ENCODE measurements at places on chromosomes 11 and 22.

DNA sequence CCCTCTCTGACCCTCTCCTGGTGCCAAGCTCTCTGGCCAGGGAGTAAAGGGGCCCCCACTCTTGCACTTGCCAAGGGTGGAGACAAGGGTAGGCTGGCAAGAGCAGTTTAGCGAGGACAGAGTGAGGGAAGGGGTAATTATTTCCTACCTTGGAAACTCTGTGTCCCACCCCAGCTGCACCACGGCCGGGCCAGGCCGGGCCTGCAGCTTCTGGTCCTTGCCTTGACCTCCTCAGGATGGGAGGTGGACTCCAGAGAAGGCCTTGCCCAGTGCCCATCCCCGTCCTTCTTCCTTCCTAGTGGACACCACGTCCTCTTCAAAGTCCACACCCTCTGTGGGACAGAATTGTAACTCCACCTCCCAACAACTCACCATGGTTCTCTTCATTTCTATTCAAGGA is 18.4 kb upstream of the OSBPL5 start:
- no peak for DNase-seq

DNA sequence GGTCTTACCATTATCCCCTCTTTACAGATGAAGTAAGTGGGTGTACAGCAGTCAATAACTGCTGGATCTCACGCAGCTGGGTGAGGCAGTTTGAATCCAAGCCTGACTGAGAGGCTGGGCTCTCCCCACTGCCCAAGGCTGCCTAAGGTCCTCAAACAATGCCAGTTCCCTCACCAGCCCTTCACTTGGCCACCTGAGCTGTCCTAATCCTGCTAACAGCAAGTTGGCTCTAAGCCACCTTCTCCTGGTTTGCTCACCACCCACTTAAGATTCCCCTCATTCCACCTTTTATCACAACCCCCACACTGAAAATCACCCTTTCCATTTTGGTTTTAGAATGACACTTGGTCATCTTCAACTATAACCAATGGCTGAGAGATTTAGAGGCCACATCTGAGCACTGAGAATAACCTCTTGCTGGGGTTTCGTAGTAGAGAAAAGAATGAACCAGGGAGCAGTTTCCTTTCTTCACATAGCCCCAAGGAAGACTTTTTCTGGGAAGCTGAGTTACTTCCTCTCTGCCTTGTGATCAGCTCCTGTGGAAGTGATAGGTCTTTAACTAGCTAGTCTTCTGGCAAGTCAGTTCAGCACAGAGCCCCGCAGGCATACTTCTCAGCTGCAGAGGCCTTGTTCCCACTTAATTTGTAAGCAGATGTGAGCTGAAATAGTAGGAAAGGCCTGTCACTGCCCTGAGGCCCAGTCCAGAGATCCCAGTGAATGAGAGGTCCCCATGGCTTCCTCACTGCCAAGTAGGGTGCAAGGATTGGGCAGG is 57.8 kb upstream of the TTC12 start:
- DNase-seq: no peak

DNA sequence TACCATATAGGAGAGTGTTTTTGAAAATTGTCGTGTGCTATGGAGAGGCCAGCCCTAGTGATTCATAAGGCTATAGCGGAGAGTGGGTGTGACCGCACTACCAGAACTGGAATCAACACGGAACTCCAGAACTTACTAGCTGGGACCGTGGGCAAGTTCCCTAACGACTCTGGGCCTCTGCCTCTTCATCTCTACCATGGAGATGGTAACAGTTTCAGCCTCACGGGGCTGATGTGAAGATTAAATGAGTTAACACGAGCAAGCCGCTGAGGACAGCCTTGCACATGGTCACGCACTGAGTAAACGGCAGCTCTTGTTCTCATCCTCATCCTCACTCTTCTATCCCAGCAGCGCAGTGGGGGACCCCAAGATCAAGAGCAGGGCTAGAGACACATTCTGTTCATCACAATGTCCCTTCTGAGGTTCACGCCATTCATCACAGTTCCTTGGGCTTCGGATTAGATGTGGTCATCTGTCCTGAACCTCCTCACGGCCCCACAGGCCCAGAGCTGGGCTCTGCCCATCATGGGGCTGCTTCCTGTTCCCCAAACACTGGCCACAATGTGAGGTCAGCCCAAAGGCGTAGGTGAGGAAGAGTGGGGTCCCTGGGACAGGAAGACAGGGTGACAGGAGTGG is 47.2 kb upstream of the CD5 start:
- DNase-seq: peak; percentile 57

- DNase-seq: no peak
Observed at GRCh38 chr22:29972121-29972520, 89.1 kb downstream of the MTMR3 start.

DNA sequence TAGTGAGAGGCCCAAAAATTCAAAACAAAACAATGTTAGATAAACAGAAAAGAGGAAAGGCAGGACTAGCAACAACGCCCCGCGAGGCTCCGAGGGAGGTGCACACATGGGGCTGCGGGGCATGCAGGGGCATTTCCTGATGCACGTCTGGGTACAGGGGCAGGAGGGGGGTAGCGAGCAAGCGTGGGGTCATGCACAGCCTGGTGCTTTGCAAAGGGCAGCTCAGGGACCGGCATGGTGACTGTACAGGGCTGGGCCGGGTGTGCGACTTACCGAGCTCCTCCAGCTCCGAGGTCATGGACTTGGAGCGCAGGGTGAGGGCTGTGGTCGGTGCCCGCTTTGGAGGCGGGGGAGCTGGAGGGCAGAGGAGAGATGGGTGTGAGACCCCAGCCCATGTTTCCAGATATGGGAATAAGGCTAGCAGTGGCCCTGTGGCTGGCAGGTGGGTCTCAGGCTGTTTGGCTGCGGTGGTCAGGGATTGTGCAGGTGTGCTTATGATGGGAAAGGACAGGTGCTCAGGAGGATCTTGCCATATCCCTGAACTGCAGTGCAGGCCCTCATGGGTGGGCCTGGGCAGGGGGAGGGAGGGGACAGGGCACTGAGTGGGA is 103.7 kb downstream of the CTTN start:
- no peak for DNase-seq

GRCh38 chr11:127063241-127063640 is 62.7 kb upstream of the KIRREL3 start:
- no peak for DNase-seq

DNA sequence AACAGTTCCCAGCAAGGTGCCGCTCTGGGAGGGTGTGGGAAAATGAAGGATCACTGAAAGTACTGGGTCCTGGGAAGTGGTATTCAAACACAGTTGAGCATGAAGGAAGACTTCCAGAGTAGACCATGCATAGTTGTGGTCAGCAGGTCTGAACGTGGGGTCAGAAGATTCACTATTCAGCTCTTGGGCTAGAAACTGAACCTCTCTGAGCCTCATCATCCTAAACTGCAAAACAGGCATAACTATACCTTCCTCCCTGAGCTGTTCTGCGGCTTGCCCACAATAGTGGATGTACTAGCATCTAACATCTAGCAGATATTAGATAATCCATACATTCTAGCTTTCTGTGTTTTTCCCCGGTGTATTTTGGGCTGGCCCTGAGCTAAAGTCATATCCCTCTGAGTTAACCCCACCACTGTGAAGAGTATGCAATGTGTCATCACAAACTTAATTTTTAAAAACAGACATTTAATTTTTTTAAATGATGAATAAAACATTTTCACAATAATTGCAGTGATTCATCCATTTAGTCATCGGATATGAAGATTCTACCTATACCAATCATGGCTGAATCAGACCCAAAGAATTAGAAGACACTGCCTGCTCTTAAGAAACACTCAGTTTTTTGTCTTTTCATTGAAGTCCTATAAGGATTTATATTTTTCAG is 179.1 kb downstream of the BLID start:
- DNase-seq: no peak

GRCh38 chr11:44780940-44781631 is 54.3 kb downstream of the TSPAN18 start:
- no peak for DNase-seq

- no peak for DNase-seq
Observed at GRCh38 chr11:87007963-87008362, 29.8 kb upstream of the TMEM135 start.

DNA sequence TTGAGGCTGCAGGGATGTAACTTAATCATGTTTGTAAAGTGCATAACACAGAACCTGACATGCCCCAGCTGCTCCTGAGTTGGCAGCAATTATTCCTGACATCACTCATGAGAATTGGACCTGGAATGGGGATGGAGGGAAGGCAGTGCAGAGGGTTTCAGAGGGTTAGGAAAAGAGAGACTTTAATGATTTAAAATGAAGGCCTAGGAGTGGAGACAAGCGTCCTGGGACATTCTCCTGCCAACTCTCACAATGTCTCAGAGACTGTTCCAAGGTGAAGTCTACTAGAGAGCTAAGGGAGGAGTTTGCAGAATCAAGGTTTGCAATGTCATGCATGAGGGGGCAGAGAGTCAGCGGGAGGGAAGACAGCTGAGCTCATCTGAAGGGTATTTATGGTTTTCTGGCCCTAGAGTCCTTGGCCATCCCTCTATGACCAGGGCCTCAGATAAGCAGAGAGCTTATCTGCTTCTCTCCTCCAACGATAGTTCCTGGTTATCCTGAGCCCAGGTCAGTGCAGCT is 36.9 kb downstream of the GGTLC2 start:
- no peak for DNase-seq

GRCh38 chr11:93608364-93608763 is 53.1 kb upstream of the CEP295 start:
- no peak for DNase-seq

DNA sequence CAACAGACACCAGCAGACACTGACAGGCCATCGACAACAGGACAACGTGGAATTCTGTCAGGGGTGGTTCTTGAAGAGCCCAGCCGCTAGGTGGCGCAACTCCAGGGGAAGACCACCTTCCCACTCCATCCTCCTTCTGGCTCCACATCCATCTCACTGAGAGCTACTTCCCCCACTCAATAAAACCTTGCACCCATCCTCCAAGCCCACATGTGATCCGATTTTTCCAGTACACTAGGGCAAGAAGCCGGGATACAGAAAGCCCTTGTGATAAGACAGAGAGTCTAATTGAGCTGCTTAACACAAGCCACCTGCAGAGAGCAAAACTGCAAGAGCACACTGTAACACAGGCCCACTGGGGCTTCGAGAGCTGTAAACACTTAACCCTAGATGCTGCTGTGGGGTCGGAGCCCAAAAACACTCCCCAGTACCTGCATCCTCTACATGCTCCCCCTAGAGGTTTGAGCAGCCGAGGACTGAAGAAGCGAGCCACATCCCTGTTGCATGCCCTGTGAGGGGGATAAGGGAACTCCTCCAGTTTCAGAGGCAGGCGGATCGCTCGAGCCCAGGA is 11.5 kb upstream of the RAB39A start:
- peak; percentile 53 for DNase-seq

DNA sequence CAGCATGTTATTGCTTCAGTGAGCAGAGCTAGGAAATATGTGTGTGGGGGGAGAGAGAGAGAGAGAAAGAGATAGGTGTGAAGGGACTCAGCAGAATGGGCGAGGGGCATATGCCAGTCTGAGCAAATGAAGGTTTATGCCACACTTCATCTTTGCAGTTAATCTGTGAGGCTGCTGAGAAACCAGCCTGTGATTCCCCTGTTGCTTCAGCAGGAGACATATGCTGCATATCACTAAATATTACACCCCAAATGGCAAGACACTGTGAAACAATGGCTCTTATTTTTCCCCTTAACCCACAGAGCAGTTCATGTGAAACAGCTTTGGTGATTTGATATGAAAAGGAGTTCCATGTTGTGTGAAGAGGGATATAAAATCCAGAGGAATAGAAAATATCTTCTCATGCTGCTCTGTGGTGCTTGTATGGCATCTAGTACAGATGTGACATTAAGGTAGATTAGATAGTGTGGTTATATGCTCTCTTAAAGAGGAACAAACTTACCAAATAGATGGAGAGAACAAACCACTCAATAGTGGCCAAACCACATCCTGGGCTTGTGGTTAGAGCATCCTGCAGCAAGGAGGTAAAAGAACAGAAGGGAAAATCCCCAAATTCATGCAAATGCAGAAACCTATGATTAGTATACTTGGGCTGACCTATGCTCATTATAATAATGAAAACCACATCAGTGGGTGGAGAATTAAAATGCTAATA is 864.2 kb downstream of the FAM181B start:
- peak; percentile 82 for DNase-seq

DNA sequence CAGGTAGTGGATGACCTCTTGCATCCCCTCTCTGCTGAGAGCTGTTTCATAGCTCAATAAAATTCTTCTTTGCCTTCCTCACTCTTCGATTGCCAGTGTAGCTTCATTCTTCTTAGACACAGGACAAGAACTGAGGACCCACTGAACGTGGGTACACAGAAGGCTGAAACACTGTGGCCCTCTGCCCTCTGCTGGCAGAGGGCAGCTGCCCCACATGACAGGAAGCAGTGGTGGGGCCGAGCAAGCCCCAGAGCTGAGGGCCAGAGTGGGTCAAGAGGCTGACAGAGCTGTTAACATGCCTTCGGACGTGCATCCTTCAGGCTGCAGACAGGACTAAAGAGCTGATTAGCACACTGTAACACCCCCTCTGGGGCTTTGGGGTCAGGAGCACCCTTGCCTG is 15.6 kb downstream of the SMC1B start:
- no peak for DNase-seq

DNA sequence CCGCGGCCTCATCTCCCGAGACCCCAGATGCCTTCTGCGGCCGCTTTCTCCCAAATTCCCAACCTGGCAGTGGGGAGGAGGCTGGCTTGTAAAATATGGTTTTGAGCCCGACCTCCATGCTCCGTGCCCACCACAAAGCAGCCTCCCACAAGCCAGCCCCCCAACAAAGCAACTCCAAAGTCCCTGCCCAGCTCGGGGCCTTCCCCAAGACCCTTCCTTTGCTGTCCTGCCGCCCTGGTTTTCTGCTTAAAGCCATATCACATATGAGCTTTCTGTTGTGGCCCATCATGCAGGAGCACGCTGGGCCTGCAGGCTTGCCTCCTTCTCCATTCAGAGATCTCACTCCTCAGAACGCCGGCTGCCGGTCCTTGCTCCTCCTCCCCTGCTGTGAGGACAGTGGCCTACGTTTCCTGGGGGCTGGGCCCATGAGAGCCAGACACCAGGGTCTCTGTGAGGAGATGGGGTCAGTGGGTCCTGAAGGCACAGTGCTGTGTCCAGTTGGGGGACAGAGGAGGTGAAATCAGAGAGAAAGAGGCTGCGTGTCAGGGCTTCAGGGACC is 680.0 kb downstream of the BRD1 start:
- no peak for DNase-seq

DNA sequence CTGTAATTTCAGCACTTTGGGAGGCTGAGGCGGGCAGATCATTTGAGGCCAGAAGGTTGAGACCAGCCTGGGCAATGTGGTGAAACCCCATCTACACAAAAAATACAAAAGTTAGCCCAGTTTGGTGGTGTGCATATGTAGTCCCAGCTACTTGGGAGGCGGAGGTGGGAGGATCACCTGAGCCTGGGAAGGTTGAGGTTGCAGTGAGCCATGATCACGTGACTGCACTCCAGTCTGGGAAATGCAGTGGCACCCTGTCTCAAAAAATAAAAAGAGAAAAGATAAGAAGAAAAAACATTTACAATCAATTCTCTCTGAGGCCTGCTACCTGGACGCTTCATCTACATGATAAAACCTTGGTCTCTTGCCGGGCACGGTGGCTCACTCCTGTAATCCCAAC is 7.2 kb upstream of the CBL start:
- DNase-seq: no peak

All from stimulated activated CD4-positive, alpha-beta T cell treated with anti-CD3 and anti-CD28 coated beads, Interleukin-2, amount 100 ng/mL, for 24 hours (primary cell).